ENCODE measurements at places on chromosomes 12 and 14.

DNA sequence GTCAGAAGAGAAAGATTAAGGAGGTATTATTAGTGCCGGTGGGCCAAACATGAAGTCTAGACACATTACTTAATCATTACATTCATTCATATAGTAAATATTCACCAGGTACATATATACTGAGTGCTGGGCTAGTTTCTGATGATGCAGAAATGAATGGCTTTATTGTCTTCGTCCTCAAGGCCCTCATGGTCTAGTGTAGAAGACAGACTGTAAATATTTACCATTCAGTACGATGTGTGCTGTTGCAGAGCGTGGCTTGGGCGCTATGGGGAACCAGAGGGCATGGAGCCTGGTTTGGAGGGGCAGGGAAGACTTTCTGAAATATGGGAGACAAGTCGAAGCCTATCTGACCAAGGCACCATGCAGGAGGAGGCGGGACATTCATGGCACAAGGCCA, 37.0 kb upstream of the TCL1B start:
- no peak for DNase-seq

- DNase-seq: no peak
These were observed 37.9 kb upstream of the TBX5 start for GRCh38 chr12:114443607-114444421.

- no peak for DNase-seq
These were observed 62.3 kb downstream of the BHLHE41 start for GRCh38 chr12:26062566-26062965.

- no peak for DNase-seq
These were observed 161.5 kb upstream of the FRMD6 start for GRCh38 chr14:51490205-51490604.

DNA sequence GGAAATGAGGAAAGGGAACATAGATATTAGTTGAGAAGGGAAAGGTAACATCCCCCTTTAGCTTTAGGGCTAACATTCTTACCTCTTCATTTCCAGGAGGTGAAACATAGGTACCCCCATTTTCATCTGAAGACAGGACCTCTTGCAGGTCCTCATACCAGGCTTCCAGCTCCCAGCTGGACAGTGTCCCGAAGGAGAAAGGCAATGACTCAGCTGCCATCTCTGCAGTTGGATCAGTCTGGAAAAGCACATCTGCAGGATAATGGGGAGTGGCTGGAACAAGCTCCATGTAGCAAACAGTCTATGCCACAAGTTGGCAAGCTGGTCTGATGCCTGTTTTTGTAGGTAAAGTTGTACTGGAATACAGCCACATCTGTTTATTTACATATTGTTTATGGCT, 3.1 kb downstream of the DDIT3 start:
- no peak for DNase-seq

DNA sequence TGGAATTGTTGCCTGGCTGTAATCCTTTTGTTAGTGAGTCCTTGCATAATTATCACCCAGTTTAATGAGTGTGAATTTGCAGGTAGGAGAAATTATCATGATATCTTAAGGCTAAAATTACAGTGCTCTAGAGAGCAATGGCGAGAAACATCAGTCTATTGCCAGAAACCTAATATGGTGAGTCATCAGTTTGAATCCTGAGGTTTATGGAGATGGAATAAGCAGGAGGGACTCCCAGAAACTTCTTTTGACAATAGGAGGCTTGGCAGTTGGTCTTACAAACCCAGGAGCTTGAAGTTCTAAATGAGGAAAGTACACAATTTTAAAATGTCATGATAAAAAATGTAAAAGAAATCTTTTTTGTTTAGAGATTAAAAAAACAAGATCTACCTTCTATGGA, 31.5 kb upstream of the CRADD start:
- no peak for DNase-seq

DNA sequence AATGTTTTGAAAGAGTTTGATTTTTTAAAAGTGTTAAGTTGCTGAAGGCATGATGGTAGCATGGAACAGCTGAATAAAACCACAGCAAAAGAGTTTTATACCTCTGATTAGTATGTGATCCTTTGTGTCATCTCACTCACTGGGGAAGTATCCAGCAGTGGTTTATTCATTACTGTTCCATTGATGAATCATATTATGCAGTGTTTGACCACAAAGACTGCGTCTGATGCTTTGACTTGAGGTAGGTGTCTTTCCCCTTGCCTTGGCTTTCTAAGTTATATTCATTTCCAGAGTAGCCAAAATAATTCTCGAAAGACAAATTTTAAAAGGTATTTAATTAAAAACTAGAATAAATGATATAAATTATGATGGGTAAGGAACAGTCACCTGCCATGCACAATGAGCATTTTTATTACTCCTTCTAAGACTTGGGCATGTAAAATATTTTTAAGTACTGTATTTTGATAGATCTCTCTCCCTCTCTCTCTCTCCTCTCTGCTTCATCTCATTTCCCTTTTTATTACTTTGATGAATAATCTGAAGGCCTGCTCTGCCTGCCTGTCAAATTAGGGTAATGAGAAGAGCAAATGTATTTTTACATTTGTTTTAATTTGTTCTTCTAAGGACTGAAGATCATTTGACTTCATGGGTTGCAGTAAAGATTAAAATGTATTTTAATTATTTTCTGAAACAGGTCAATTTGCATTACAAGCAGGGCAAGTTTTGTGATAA, 164.9 kb downstream of the NAV3 start:
- no peak for DNase-seq

DNA sequence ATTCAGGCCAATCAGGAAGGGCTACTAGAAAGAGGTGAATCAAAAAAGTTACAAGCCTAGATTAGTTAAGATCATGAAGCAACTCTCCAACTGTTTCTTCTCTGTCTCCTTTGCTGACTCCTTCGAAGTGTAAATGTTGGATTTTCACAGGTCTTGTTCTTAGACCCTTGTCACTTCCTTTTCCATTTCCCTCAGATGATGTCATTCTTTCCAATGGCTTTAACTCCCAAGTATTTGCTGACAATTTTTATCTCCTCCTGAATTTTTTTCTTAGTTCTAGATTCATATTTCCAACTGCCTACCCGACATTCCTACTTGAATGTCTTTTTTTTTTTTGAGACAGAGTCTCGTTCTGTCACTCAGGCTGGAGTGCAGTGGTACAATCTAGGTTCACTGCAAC, 10.8 kb downstream of the GAS2L3 start:
- no peak for DNase-seq

Data from thoracic aorta (tissue), 2 donors.